ENCODE measurements at places on chromosomes 4 and X.

- no peak for DNase-seq
These were observed 9.6 kb downstream of the CA5B start for GRCh38 chrX:15747626-15748173.

DNA sequence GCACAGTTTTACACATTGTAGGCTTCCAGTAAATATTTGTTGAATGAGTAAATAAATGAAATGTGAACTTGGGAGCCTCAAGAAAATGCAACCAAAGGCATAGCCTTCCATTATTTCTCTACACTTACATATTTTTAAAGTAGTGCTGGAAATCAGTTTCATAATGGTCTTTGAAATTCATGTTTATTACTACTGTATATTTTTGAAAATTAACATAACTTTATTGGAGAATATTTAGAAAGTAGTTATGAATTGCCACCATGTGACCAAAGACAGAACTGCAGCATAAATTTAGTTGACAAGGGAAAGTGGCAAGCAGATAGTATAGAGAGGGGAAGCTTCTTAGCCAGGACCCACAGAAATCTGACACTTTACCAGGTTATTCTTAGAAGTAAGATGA, 6.4 kb downstream of the TCEAL8 start:
- DNase-seq: peak; percentile 72

GRCh38 chr4:138114434-138114833, 127.7 kb downstream of the SLC7A11 start:
- DNase-seq: no peak

DNA sequence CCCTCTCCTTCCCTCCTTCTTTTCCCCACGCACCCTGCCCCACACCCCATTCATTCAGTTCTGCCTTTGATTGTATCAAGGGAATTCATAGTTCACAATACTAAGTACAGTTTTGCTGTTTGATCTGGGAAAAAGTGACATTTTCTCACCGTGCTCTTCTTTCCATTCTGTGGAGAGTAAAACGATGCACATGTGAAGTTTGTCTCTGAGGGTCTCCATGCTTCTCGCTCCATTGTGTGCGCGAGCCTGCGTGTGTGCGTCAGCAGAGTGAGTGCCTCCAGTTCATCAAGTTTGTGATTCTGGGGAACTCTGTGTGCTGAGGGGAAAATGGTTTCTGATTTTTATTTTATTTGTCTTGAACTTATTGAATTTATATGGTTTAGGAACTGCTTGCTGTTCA, 1.9 kb downstream of the STK26 start:
- DNase-seq: peak; percentile 56

GRCh38 chr4:24642981-24643547, 58.7 kb upstream of the DHX15 start:
- DNase-seq: no peak

- no peak for DNase-seq
These were observed 38.4 kb upstream of the ARHGEF6 start for GRCh38 chrX:136819031-136819703.

Measured in KBM-7 (cell line).